ENCODE measurements at places on chromosomes 12 and 14.

DNA sequence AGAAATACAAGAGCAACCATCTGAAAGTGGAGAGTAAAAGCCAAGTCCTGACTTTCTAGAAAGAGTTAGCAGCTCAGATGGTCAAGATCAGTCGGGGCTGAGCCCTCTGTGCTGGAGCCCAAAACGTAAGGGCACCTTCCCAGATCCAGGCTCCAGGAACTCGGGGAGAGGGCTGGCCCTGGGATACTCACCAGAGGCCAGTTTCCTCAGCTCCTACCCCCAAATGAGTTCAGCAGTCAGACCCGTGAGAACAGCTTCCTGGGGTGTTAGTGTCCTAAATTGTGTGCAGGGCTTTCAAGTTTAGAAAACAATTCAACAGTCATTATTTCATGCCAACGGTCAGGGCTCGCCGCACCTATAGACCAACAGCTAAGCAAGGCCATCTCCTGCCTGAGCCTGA, 147.6 kb upstream of the FKBP4 start:
- DNase-seq, result no peak

GRCh38 chr12:75581515-75581914, 70.1 kb upstream of the KRR1 start:
- no peak for DNase-seq

DNA sequence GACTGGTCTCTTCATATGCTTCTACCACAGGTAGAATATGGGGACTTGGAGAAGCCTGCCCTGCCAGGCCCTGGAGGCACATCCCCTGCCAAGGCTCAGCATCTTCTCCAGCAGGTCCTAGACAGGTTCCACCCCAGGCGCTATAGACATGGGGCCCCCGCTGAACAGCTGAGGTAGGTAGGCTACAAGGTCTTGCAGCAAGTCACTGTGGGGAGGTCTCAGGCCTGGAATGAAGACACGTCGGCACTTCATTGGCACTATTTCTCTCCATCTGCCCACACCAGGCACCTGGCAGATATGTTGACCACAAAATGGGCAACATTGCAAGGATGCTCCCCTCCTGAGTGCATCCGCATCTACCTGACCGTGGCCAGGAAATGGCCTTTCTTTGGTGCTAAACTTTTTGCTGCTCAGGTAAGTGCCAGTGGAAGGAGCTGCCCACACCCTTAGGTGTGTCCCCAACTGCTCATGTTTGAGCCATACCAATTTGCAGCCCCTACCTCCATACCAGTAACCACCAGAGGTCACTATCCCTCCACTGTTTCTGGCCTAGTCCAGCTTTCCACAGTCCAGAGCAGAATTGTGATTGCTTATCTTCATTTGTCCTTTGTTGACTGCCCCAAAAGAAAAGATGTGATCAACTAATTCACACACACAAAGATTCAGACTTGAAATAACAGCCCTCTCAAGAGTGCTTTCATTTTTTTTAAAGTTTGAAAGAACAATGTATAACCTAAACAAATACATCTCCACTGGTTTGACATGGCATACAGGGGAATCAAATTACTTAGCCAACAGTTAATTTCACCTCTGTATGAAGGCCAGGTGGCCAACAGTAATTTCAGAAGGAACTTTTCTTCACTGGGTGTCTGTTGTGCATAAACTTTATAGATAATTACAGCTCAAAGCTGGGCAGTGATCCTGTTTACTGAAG, 16.1 kb downstream of the PIGH start:
- peak; percentile 55 for DNase-seq

- DNase-seq, result no peak
These were observed 101.6 kb downstream of the SOX5 start for GRCh38 chr12:23847857-23848256.

- peak; percentile 60 for DNase-seq
These were observed 787 bp downstream of the HECTD4 start for GRCh38 chr12:112381406-112381882.

DNA sequence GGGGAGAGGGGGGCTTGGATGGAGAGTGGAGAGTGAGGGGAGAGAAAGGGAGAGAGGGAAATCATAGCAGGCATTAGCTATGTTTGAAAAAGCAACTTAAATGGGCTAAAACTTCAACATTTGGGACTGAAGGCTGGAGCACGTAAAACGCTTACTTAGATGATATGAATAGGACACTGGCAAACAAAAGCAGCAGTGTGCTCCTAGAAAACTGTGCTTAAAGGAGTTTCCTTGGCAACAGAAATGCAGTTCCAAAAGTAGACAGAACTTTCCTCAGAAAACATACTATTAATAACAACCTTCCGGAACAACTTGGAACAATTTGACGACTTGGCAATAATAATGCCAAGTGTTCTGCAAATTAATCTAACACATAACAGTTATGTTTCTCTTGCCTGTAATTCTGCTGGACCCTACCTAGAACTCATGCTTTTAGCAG, 235.5 kb upstream of the NPAS3 start:
- no peak for DNase-seq

DNA sequence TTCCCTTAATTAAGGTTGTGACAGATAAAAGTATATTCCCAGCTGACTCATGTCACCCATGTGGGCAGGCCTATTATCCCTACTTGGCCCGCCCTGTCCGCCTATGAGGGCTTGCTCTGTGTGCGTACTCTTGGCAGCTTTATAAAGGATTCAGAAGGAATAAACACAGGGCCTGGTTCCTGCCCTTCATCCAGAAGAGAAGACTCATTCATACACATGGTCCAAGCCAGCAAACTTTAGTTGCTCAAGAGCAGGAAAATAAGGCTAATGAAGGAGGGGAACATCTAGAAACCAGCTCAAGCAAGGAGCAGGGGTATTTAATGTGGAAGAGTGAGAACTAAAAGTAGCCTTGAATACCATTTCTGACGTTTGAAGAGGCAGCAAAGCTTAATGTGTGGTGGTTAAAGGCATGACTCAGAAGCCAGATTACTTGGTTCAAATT, 141.9 kb downstream of the CRADD start:
- no peak for DNase-seq

DNA sequence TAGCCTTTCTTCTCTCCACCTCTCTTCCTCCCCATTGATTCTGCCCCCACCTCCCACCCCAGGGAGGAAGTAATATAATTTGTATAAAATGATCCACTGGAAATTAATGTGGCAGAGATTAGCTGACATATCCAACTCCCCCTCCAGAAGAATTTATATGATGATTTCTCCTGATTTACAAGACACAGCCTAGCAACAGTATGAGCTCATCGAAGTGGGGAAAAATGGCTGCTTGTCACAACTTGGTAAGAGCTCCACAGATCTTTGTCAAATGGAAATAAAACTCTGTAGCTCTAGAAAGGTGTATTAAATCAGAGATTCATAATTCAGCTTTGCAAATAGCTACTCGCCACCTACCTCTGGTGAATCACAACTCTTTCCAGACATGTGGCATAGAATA, 195.7 kb downstream of the NOVA1 start:
- no peak for DNase-seq

GRCh38 chr12:19529951-19530636, 90.8 kb downstream of the AEBP2 start:
- DNase-seq, result no peak

DNA sequence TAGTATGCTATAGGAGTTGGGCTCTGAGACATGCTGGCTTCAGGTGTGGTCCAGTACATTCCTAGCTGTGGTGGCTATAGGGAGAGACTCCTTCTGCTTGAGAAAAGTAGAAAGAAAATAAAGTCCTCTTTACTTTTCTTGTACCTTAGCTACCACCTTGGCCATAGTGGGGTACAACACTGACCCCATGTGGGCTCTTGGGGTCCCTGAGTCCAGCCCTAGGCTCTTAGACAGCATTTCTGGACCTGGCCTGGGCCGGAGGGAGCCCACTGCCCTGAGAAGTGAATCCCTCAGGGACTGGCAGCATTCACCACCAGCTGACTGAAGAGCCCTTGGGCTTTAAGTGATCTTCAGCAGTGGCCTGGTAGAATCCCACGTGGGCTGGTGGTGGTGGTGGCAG, 143.1 kb downstream of the SYT10 start:
- no peak for DNase-seq

DNA sequence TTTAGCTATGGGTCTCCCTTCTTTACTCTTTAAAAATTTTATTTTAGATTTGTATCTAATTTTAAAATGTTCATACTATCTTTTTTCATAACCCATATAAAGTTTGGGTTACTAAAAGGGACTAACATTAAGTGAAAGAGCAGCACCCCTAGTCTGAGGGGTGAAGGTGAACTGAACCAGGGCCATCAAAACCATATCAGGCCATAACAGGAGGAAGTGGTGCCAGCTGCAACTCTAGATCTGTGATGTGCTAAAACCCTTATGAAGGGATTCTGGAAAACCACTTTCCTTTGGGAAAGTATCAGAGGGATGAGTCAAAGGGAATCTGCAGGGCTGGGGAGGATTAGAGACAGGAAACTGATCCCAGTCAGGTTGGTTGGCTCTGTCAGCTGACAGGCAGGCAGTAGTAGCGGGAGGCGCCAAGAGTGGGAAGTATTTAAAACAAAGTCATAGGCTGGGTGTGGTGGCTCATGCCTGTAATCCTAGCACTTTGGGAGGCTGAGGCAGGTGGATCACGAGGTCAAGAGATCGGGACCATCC, 162.5 kb downstream of the PPM1H start:
- no peak for DNase-seq

DNA sequence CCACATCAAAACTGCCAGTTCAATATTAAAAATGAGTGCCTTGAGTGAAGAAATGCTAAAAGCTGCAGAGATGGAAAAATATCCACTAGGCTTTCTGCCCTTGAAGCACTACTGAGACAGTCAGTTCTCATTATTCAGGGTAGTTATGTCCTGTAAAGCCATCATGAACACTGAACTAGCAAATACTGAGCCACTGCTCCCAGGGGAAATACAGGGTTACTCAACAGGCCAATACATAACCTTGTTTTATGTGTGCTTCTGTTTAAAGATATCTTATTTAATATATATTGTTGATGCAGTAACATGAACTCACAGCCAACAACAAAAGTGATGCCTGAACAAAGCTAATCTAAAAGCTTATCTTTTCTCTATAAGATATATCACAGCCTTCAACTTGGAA, 3.3 kb downstream of the RAD52 start:
- DNase-seq, result no peak

DNA sequence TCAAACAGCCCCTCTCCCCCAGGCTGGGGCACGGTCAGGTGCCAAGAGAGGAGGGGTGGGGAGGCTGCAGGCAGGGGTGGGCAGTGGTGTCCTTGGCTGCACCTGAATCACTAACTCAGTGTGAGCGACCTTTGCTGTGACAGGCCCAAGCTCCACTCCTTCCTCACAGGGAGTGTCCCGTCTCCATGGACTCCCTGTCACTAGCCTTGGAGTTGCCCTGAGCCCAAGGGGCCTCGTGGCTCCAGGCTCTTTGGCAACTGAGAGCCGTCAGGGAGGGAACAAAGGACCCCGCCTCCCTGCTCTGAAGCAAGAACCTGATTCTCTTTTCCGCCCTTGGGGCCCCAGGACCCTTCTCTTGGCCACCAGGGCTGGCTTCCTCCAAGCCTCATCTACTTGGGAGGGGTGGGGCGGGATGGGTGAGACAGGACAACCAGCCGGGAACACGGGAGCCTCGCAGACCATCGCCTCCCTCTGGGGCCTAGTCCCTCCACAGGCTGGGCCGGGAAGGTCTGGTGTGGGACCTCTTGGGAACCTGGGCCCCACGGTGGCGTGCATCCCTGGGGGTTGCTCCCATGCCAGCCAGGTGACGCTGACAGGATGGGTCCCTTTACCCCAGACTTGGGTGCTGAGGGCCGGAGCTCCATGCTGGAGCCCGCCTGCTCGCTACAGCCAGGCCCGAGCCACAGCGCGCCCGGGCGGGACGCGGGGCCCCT, 935 bp upstream of the ADSS1 start:
- DNase-seq, result no peak

DNA sequence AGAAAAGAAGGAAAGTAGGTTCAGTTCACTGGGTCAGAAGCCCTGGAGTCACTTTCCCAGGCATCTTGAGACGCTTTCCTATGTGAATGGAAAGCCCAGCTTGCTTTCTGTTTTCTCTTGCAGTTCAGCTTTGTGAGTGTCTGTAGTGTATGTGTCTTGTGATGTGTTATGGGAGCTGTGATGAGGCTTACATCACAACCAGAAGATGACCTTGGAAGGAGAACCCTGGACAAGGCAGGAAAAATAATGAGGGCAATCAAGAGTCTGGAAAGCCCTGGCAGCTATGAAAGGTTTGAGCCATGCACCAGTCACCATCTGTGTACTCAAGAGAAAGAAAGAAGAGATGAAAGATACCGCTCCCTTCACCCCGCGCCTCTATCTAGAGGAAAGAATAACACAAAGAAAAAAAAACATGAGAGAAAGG, 35.2 kb upstream of the PTGR2 start:
- DNase-seq, result no peak

GRCh38 chr12:13171921-13172859, 24.3 kb upstream of the EMP1 start:
- DNase-seq, result no peak

DNA sequence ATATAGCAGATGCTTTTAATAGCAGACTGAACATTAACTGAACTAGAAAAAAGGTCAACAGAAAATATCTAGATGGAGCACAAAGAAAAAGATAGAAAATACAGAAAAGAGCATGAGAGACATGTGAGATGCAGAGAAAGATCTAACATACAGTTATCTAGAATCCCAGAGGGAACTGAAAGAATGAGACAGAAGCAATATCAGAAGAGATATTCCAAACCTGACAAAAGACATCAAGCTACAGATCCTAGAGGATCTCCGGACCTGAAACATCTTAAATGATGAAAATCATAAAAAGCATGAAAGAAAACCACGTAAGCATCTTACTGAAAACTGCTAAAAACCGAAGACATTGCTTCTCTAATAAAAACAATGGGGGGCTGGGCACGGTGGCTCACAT, 75.0 kb downstream of the NUMB start:
- no peak for DNase-seq

DNA sequence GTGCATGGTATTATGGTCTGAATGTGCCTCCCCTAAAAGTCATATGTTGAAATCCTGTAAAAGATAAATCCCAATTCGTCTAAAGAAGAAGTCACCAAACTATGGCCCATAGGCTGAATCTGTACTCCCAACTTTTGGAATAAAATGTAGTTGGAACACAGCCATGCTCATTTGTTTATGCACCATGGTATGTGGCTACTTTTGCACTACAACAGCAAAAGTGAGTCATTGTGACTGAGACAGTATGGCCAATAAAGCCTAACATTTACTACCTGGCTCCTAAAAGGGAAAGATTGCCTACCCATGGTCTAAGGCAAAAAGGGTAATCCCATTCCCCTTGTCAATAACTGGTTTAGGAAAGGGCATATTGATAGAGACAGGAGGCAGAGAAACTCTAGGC, 101.8 kb downstream of the LRIG3 start:
- DNase-seq, result no peak

GRCh38 chr12:46457958-46458357, 85.4 kb upstream of the SLC38A2 start:
- no peak for DNase-seq
